ENCODE measurements at places on chromosomes 6 and 20. TPM values are rescaled to one million over a fixed set of nuclear protein-coding genes. Genes with fewer than 3 reads are reported as not detected.

DNA sequence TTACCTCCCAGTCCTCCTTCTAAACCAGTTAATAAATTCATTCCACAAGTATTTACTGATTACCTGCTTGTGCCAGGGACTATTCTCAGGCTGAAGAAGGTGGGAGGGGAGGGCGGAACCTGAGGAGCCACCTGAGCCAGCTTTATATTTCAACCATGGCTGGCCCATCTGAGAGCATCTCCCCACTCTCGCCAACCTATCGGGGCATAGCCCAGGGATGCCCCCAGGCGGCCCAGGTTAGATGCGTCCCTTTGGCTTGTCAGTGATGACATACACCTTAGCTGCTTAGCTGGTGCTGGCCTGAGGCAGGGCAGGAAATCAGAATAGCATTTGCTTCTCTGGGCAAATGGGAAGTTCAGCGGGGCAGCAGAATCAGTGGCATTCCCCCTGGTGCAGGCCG is 4.9 kb upstream of the AAR2 start:
- DNase-seq = no peak

DNA sequence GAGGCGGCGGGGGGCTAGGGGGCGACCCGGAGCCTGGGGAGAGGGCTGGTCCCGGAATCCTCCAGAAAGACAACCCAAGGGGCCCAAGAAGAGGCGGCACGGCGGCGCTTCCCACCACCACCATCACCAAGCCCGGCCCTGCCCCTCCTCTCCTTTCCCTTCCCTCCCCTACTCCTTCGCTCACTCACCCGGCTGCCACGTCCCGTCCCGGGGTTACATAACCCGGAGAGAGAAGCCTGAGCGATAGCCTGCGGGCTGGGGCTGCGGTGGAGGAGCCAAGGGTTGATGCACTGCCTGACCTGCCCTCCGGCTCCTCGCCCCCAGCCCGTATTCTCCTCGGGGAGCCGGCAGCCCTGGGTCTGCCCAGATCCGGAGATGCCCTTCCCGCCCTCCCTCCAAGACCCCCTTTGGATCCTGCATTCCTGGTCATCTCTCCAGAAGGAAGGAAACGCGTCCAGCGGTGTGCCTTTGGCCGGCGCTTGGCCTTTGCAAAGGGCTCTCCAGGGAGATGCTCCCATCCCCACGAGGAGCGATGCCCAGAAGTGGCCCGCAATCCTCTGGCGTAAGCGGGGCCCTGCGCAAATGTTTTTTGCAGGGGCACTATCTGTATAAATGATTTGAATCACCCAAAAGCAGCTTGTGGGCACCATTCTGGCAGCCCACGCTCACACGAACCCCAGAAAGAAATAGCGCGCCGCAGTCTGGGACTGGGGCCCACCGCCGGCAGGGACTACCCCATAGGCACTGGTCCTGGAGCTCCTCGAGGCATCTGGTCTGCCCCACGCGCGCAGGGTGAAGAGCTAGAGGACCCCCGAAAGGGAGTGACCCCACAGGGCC is 4.6 kb upstream of the CPXM1 start:
- no peak for DNase-seq

- no peak for DNase-seq
Measured at GRCh38 chr6:84718038-84718955, 46.1 kb downstream of the TBX18 start.

GRCh38 chr6:105200133-105200730 is 20.4 kb upstream of the POPDC3 start:
- DNase-seq = no peak

GRCh38 chr6:132096245-132096644 is 145.1 kb upstream of the CCN2 start:
- DNase-seq = no peak

TFAP2A gene
- total RNA-seq = 0.54 TPM

XKR7 gene
- not detected for total RNA-seq

- DNase-seq = no peak
Measured at GRCh38 chr6:163532526-163533078, 118.1 kb downstream of the QKI start.

- DNase-seq = no peak
Measured at GRCh38 chr6:151796842-151797530, 10.5 kb upstream of the ESR1 start.

- DNase-seq = no peak
Measured at GRCh38 chr6:121614115-121614514, 178.7 kb downstream of the GJA1 start.

HLA-DQB1 gene
- 3.7 TPM for total RNA-seq
